Central memory CD4-positive, alpha-beta T cell (primary cell): ENCODE measurements at places on chromosomes 5 and 9.

DNA sequence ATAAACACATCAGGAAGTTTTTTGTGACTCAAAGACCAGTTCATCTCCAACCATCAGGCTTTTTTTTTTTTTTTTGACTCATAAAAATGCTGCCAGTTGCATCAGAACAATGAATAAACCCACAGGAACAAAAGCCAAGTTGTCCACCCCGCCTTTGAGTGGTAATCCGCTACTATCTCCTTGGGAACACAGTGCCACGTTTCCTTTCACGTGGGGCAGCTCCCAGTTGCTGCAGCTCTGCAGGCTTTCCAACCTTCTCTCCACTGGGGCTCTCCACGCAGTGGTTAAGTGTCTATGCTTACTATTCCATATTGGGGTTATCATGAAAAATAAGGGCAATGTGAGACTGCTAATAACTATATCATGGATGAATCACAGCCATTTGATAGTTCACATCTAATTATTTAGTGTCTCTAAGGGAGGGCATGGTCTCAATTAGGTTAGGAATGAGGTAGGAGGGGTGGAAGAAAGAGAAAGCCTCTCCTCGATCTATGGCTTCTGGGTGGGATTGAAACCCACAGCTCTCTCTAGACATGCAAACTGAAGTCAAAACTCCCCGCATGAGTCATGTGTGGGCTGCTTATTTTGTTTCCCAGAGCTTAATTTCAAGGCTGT lies 55.8 kb upstream of the ACTBL2 start:
- no peak for DNase-seq

- DNase-seq: no peak
Observed at GRCh38 chr9:93952119-93952783, 2.9 kb downstream of the BARX1 start.

DNA sequence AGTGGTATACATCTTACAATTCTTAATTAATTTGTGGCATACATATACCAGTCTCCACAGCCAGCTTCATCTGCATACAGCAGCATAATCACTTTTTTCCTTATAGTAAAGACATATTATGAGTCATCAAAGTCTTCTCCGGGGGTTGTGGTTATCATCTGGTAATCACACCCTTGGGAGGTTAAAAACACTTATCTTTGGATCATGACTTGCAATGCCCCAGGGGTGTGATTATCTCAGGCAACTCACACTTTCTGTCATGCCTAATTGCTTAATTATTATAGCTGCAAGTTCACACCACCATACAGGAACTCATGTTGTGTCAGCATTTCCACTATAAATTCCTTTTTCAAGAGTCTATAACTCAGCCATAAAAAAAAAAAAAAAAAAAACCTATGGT lies 218.4 kb downstream of the ANXA1 start:
- no peak for DNase-seq

DNA sequence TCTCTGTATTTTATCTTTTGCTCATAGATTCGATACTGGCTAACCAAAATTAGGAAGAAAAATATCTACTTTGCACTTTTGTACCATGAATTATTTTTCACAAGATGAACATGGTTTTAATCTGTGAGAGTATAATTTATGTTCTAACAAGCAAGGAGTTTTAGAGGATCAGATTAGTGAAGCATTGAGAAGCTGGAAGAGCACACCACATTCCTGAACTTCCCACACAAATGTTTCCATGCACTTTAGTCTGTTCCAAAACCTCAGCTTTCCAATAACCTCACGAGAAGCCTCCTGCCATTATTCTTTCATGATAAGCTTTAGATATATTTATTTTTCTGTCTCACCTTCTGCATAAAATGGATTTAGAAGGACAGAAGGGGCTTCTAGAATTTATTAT lies 98.7 kb upstream of the MPDZ start:
- DNase-seq: no peak

DNA sequence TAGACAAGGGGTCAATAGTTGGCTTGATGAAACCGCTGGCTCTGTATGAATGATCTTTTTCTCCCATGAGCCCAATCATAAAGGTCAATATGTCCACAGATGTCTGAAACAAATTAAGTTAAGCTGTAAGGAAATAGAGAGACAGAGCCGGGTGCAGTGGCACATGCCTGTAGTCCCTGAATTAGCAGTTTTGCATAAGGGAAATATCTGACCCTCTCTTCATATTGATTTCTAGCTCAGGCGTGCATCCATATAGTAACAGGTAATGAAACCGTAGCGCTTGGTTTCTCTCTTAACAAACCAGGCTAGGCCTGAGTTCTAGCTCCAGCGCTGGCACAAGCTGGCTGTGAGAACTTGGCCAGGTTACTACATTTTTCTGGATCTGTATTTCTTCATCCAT lies 118.1 kb upstream of the ERCC6L2 start:
- DNase-seq: no peak

GRCh38 chr9:126383406-126384046 lies 56.9 kb downstream of the MVB12B start:
- DNase-seq: no peak

- no peak for DNase-seq
Observed at GRCh38 chr9:38000332-38000731, 68.7 kb downstream of the SHB start.

- DNase-seq: no peak
Observed at GRCh38 chr9:82513242-82513751, 524.7 kb downstream of the SPATA31D1 start.

GRCh38 chr9:32434892-32435291 lies 50.4 kb downstream of the ACO1 start:
- DNase-seq: no peak

GRCh38 chr9:38393128-38393796 lies 760 bp downstream of the ALDH1B1 start:
- DNase-seq: no peak

- no peak for DNase-seq
Observed at GRCh38 chr5:151570512-151571269, 20.4 kb downstream of the FAT2 start.

DNA sequence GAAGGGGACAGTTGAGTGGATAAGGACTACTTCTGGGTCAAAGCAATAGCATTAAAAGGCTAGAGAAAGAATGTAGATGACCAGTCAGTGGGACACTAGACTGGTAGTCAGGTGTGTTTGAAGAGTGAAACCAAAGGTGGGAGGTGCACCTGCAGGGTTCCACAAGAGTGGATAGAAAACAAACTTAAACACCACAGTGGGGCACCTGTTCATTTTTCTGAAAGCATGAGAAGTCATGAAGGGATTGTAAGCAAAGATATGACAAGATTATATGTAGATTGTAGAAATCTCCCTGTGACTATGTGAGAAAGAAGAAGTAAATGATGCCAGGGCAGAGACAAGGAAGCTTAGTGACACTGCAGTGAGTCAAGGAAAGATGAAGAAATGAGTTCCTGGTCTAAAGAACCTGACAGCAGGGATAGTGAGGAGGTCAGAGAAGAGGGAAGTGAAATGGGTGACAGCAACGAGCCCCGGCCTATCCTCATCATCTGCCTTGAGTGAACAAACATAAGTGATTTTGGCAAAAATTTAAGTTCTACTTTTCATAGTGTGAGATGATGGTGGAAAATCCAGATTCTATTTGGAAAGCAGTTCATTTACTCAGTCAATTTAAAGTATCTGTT lies 296.9 kb downstream of the TLE4 start:
- no peak for DNase-seq

DNA sequence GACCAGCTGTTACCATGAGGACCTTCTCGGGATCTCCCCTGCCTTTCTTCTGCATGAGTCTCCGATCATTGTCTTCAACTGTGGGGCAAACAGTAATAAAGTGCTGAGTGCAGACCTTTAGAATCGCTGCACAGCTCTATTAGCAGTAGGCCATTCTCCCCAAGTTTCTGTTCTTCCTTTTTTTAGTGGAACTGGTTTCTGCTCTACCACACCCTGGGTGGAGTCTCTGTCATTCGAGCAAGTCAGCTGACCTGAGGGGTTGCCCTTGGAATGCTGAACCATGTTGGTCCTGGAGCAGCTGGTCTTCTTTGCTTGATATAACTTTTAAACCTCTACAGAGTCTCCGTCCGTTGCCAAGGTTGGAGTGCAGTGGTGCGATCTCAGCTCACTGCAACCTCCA lies 33.4 kb upstream of the GNPDA1 start:
- DNase-seq: no peak

- DNase-seq: no peak
Observed at GRCh38 chr5:172496671-172497371, 42.5 kb upstream of the SH3PXD2B start.

- DNase-seq: peak; percentile 45
Observed at GRCh38 chr5:56900858-56901578, 8.4 kb upstream of the SETD9 start.

DNA sequence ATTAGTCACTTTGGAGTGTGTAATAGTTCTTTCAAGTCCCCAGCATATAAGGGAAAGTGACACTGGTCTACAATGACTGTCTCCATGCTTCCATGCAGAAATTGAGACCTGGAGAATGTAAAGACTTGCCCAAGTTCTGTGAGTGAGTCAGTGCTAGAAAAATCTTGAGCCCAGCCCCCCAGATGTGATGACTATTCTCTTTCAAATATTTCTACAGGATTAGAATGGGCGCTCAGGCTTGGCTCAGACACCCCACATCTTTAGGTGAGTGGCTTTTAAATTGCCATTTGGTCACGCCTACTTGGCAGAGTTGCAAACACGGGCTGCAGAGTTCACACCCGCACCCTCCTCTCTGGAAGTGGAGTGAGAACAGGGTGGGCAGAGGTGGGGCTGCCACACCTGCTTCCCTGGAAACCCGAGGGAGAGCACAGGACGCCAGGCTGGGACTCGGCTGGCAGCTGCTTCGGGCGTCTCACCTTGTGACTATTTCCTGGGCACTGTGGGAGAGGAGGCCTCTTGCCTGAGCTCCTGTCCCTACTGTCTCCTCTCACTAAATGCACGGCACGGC lies 37.6 kb downstream of the ROPN1L start:
- no peak for DNase-seq

- DNase-seq: no peak
Observed at GRCh38 chr9:135757356-135757755, 55.4 kb downstream of the KCNT1 start.

- no peak for DNase-seq
Observed at GRCh38 chr9:78311886-78312524, 15.1 kb downstream of the PSAT1 start.

DNA sequence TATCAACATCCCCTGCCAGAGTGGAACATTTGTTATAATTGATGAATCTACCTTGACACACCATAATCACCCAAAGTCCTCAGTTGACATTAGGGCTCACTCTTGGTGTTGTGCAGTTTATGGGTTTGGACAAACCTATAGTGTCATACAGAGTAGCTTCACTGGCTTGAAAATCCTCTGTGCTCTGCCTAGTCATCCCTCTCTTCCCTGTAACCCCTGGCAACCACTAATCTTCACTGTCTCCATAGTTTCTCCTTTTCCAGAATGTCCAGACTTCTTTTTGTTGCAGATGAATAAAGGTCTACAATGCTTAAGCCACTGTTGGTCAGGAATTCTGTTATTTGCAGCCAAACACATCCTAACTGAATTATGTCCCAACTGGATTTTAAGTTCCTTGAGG lies 22.5 kb upstream of the SUB1 start:
- no peak for DNase-seq

- no peak for DNase-seq
Observed at GRCh38 chr5:127590156-127590722, 58.6 kb upstream of the CTXN3 start.

GRCh38 chr9:122656378-122656777 lies 1.0 kb downstream of the OR1B1 start:
- no peak for DNase-seq

DNA sequence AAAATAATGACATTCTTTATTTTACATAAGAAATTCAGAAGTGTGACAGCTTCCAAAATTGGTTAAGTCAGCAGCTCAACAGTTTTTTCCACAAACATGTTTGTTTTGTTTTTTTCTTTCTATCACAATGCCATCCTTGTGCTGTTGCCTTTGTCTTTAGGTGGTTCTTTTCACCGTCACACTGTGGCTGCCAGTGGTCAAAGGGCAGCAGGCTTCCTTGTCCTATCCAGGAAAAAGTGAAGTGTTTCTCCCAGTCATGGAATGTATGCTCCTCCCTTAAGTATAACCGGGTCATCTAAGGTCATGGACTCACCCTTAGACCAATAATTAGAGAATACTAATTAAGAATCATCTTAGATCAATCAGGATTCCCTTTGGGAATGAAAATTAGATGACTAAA lies 87.4 kb downstream of the SREK1 start:
- DNase-seq: no peak

DNA sequence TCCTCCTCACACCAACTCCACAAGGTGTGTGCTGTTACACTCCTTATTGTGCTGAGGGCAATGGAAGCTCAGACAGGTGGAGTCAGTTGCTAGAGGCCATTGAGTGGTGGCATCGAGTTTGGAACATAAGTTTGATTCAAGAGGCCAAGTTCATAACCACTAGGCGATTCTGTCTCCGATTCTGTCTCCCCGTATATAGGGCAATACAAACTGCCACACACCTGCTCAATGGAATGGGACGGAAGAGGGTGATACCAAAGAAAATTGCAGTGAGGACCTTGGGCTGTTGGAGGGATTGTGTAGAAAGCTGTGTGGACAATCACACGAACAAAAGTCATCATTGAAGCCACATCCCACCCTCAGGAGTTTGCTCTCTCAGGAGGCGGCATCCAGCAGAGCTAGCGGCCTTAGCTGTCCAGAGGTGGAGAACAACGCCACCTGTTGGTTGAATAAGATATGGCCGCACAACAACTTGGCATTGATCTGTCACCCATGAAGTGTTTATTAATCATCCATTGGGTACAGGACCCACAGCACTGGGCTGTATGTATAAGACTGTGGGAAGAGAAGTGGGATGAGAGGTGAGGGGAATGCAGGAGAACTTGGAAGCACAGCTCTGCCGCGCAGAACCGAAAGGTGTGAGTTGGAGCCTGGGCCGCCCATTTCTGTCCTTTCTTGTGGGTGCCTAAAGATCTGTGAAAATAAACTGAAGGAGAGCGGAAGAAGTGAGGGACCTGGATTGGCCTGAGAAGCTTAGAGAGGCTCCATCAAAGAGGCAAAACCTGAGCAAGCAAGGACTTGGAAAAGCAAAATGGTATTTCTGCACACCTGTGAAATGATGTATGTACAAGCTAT lies 16.1 kb upstream of the NEUROG1 start:
- DNase-seq: peak; percentile 11

DNA sequence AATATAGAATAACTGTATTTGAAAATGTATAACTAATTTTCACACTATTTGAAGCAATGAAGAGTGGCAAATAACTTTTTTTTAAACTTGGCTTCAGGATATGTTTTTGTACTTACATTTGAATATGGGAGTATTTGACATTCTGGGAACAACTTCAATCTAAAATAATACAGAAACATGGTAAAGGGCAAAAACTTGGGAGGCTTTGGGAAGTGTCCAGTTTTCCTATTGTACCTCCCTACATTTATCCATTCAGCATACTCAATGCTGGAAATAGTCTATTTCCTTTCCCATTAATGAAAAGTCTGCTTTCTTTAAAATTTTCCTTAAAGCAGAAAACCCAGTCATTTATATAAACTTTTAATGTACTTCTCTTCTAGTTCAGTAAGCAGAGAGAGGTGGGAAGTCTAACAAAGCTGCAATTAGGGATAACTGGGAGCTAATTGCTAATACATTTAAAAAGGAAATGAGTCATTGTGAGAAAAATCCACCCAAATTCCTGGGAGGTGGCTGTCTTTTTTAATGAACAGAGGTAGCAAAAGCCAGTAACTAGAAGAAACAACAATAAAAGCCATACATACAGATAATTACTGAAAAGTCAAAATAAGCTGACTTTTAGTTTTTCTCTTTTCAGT lies 128.8 kb downstream of the FBN2 start:
- DNase-seq: no peak

- peak; percentile 52 for DNase-seq
Observed at GRCh38 chr9:91033797-91034196, 232.2 kb downstream of the SYK start.

GRCh38 chr5:159936686-159937329 lies 20.5 kb downstream of the ADRA1B start:
- no peak for DNase-seq
